Activated CD8-positive, alpha-beta T cell treated with anti-CD3 and anti-CD28 coated beads for 36 hours (primary cell): ENCODE measurements at places on chromosomes 1 and 21.

- H3K27me3 ChIP-seq = no peaks in the 10 kb centered on the region
- no peak for DNase-seq
- H3K4me3 ChIP-seq = no peak overlapping the region
- peaks cover 13% of the 10 kb centered on the region for H3K4me1 ChIP-seq
- H3K27ac ChIP-seq = no peak overlapping the region
- peaks cover 64% of the 10 kb centered on the region for H3K36me3 ChIP-seq
Measured at GRCh38 chr1:232974971-232975370, 24.6 kb downstream of the NTPCR start.

DNA sequence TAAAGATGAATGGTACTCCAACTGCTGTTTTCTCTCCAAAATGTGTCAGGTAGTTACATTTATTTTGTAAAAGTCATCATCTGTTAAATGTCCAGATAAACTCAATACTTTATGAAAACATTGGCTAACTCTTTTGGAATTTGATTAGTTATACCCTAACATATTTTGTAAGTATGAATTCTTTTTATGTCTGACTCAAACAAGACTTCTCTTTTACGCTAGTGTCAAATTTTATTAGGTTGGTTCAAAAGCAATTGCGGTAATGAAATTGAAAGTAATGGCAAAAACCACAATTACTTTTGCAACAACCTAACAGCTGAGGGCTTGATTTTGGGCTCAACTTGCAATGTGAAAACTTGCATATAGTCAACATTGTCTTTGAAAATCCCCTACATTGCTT lies 41.0 kb upstream of the USP25 start:
- H3K27ac ChIP-seq = no peak overlapping the region
- peaks cover 3% of the 10 kb centered on the region for H3K27me3 ChIP-seq
- H3K4me3 ChIP-seq = no peak overlapping the region
- H3K36me3 ChIP-seq = no peaks in the 10 kb centered on the region

GRCh38 chr21:26708223-26708800 lies 135.2 kb upstream of the CYYR1 start:
- no peak overlapping the region for H3K4me3 ChIP-seq
- no peaks in the 10 kb centered on the region for H3K4me1 ChIP-seq
- DNase-seq = no peak

- peak overlapping the region; percentile 96 for H3K4me3 ChIP-seq
- peaks cover 33% of the 10 kb centered on the region for H3K4me1 ChIP-seq
- H3K27me3 ChIP-seq = no peaks in the 10 kb centered on the region
- DNase-seq = no peak
- H3K36me3 ChIP-seq = peaks cover 24% of the 10 kb centered on the region
Measured at GRCh38 chr1:151061704-151062103, 1.5 kb downstream of the MLLT11 start.

DNA sequence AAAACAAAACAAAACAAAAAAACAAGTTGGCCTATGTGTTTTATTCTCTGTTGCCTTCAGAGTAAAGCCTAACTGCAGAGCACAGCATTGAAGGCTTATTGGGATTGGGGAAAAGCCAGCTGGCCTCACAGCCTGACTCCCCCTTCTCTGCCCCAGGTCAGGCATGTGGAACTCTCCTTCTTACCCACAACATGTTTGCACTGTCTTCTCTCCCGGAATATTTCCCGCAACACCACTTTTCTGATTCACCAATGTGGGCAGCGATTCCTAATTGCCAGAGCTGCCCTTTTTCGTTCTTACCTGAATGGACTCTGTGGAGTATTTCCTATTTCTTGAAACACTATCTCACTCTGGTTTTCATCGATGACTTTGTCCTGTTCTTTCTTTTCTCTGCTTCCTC lies 2.8 kb upstream of the TARBP1 start:
- peaks cover 23% of the 10 kb centered on the region for H3K4me1 ChIP-seq
- H3K27ac ChIP-seq = no peak overlapping the region
- H3K4me3 ChIP-seq = no peak overlapping the region
- H3K27me3 ChIP-seq = peaks cover 14% of the 10 kb centered on the region
- H3K36me3 ChIP-seq = peaks cover 5% of the 10 kb centered on the region

DNA sequence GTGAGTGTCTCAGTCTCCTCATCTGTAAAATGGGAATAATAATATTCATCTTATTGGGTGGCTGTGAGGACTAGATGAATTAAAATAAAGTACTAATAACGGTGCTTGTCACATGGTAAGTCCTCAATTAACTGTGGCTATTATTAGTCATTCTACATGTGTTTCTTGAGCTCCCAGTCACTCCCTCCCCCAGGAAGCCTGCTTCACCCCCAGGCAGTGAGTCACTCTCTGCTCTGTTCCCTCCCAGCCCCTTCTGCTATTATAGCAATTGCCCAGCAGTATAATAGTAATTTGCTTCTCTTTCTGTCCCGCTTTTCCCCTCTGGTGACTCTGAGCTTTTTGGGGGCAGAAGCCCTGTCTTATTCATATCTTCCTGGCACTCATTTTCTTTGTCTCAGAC lies 102.0 kb downstream of the BEND5 start:
- no peaks in the 10 kb centered on the region for H3K36me3 ChIP-seq
- no peak for DNase-seq

DNA sequence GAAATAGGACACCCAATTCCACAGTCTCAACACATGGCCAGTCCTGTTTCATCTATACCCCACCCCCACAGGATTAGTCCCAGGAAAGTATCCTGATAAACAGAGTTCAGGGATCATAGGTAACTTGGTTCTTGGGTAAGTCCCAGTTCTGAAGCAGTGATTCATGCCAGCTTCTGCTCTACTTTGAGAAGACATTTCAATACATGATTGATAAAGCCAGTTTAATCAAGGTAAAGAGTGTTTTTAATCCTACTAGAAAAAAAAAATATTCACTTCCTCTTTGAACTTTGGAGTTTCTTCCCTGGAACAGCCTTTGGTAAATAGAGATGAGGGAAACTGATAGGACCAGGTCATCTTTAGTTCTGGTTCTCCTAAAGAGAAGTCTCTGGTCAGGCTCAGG lies 142.4 kb downstream of the TLR5 start:
- H3K36me3 ChIP-seq = peaks cover 13% of the 10 kb centered on the region
- no peak for DNase-seq
- no peaks in the 10 kb centered on the region for H3K4me1 ChIP-seq
- no peak overlapping the region for H3K4me3 ChIP-seq
- H3K27me3 ChIP-seq = no peaks in the 10 kb centered on the region
- H3K27ac ChIP-seq = no peak overlapping the region

GRCh38 chr1:164754088-164754600 lies 195.2 kb downstream of the PBX1 start:
- no peak overlapping the region for H3K27ac ChIP-seq
- H3K4me3 ChIP-seq = no peak overlapping the region
- DNase-seq = no peak
- H3K4me1 ChIP-seq = no peaks in the 10 kb centered on the region
- H3K27me3 ChIP-seq = no peaks in the 10 kb centered on the region

- no peak for DNase-seq
- no peaks in the 10 kb centered on the region for H3K27me3 ChIP-seq
- no peak overlapping the region for H3K27ac ChIP-seq
- peaks cover 32% of the 10 kb centered on the region for H3K4me1 ChIP-seq
Measured at GRCh38 chr1:116330846-116331245, 42.2 kb upstream of the ATP1A1 start.

- no peak for DNase-seq
- H3K4me1 ChIP-seq = no peaks in the 10 kb centered on the region
- peaks cover 1% of the 10 kb centered on the region for H3K27me3 ChIP-seq
- H3K36me3 ChIP-seq = no peaks in the 10 kb centered on the region
- no peak overlapping the region for H3K4me3 ChIP-seq
- no peak overlapping the region for H3K27ac ChIP-seq
Measured at GRCh38 chr1:183881387-183882131, 76.6 kb downstream of the RGL1 start.

DNA sequence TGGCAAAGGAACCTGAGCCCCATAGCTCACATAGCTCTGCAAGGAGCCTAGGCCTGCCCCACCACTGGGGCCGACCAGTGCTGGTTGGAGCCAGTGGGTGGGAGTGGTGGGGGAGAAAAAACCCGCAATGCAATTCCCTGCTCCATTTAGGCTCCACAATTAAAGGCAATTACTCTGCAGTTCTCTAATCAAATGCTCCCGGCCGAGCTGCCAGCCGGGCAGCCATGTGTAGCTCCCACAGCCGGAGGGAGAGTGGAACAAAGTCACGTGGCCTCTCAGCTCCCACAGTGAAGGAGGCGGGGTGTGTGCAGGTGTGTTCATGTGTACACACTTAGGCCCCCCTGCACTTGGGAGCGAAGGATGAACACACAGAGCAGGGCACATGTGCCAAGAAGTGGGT lies 81.6 kb downstream of the KIRREL1 start:
- H3K4me1 ChIP-seq = no peaks in the 10 kb centered on the region
- H3K36me3 ChIP-seq = no peaks in the 10 kb centered on the region
- no peak overlapping the region for H3K4me3 ChIP-seq
- no peaks in the 10 kb centered on the region for H3K27me3 ChIP-seq

DNA sequence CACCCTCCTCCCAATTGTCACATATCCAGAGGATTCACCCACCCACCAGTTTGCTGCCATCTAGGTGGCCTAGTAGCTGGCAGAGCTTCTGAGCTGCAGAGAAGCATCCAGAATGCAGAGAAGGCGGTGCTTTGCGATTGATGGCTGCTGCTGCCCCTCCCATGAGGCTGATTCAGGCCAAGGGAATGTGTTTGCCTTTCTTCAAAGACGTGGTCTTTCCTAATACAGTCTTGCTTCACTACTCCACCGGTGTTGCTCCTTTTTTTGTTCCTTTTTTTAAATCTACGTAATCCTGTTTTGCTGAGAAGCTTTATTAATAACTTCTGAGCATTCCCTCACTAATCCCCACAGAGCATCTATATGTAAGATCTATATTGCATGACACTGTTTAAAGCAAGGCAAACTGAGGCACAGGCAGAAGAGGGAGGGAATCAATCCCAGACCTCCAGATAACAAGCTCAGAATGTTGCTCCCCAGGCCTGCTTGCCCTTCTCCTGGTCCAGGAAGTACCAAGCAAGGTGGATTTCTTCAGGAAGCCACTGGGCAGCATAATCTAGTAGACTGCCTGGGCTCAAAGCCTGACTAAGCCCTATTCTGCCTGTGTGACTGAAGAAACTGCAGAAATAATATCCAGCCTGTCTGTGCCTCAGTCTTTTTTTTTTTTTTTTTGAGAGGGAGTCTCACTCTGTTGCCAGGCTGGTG lies 275.5 kb upstream of the FMN2 start:
- no peak overlapping the region for H3K4me3 ChIP-seq
- DNase-seq = no peak
- peaks cover 14% of the 10 kb centered on the region for H3K4me1 ChIP-seq
- H3K36me3 ChIP-seq = no peaks in the 10 kb centered on the region
- no peak overlapping the region for H3K27ac ChIP-seq
- H3K27me3 ChIP-seq = no peaks in the 10 kb centered on the region

GRCh38 chr1:68321084-68321685 lies 88.9 kb upstream of the WLS start:
- H3K27me3 ChIP-seq = peaks cover 2% of the 10 kb centered on the region
- no peak overlapping the region for H3K27ac ChIP-seq
- no peaks in the 10 kb centered on the region for H3K36me3 ChIP-seq
- no peak overlapping the region for H3K4me3 ChIP-seq

DNA sequence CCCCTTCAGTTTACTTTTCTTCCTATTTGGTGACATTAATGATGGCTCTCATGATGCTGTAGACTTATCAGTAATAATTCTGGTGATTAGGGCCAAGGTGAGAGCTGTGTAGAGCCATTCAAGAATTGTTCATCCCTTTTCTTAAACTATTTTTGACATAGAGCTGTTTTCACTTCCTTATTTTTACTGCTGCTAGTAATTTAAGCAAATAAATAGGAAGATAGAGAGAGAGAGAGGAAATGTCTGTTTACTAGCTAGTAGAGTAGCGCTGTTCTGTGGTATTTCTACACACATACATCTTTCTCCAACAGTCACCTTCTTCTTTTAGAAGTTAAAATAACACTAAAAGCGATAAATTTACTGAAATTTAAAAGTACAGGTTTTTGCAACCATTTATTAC lies 678.0 kb upstream of the ZP4 start:
- H3K27ac ChIP-seq = no peak overlapping the region
- H3K4me3 ChIP-seq = no peak overlapping the region
- no peaks in the 10 kb centered on the region for H3K27me3 ChIP-seq
- H3K4me1 ChIP-seq = no peaks in the 10 kb centered on the region
- no peaks in the 10 kb centered on the region for H3K36me3 ChIP-seq

GRCh38 chr1:66168948-66169671 lies 364.8 kb upstream of the SGIP1 start:
- H3K27me3 ChIP-seq = peaks cover 8% of the 10 kb centered on the region
- peaks cover 15% of the 10 kb centered on the region for H3K4me1 ChIP-seq
- H3K36me3 ChIP-seq = no peaks in the 10 kb centered on the region
- no peak overlapping the region for H3K27ac ChIP-seq
- H3K4me3 ChIP-seq = no peak overlapping the region
- DNase-seq = no peak

- no peaks in the 10 kb centered on the region for H3K36me3 ChIP-seq
- no peak overlapping the region for H3K27ac ChIP-seq
- H3K27me3 ChIP-seq = peaks cover 12% of the 10 kb centered on the region
- no peak for DNase-seq
- no peaks in the 10 kb centered on the region for H3K4me1 ChIP-seq
Measured at GRCh38 chr1:158016651-158017335, 23.3 kb downstream of the KIRREL1 start.

GRCh38 chr1:200699871-200700270 lies 30.2 kb upstream of the DDX59 start:
- no peak overlapping the region for H3K4me3 ChIP-seq
- H3K4me1 ChIP-seq = no peaks in the 10 kb centered on the region
- H3K27me3 ChIP-seq = no peaks in the 10 kb centered on the region
- no peaks in the 10 kb centered on the region for H3K36me3 ChIP-seq
- no peak overlapping the region for H3K27ac ChIP-seq

DNA sequence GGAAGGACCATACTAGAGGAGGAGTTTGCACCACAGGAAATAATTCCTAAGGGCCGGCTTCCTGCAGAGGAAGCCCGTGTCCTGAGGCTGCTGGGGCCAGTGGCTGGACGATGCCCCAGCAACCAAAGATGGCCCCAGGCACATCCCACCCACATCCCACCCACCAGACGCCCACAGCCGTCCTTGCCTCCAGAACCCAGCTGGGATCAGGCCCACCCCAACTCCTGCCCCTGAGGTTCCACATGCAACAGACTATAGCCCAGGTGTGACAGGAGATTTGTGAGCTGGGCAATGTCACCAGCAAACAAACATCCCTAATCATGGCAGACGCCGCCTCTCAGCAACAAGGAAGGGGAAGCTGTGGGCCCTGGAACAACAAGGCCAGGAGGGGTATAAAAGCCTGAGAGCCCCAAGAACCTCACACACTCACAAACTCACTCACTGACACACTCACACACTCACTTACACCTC lies at the start of gene KRTAP10-9:
KRTAP10-9 (plus strand) TSS at position 421 of the 471 bp plus-strand sequence. CDS start 79 bp downstream, outside the sequence.
- DNase-seq = no peak
- H3K27me3 ChIP-seq = no peaks in the 10 kb centered on the region

DNA sequence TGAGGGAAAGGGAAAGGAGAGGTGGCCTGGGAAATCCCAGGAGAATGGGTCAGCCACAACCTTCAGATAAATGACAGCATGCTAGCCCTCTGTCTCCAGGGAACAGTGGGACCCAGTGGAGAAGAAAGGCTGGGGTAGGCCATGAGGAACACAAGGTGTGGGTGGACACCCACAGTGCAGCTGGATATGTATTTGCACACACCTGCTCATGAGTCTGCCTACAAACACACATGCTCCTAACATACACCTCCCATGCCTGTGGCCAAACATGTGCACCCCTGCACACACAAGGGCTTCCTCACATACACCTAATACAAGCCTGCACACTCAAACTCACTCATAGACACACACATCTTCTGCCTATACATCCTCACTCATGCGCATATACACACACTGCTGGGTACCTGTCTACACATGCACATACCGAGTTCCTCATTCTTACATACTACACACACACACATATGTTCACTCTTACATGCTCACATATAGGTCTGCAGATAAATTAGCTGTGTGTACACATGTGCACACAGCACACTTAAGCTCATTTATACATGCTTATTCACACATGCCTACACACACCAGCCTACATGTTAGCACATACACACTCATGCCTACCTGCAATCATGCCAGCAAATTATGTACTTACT lies 3.6 kb downstream of the C1orf216 start:
- peaks cover 14% of the 10 kb centered on the region for H3K36me3 ChIP-seq
- H3K4me1 ChIP-seq = peaks cover 30% of the 10 kb centered on the region
- no peak overlapping the region for H3K4me3 ChIP-seq
